ENCODE measurements at places on chromosomes 3 and 15. TPM values are rescaled to one million over a fixed set of nuclear protein-coding genes. Genes with fewer than 3 reads are reported as not detected.

The IL17RC gene
- total RNA-seq: 82.5 TPM

The KIF23 gene
- total RNA-seq: 1.8 TPM

DNA sequence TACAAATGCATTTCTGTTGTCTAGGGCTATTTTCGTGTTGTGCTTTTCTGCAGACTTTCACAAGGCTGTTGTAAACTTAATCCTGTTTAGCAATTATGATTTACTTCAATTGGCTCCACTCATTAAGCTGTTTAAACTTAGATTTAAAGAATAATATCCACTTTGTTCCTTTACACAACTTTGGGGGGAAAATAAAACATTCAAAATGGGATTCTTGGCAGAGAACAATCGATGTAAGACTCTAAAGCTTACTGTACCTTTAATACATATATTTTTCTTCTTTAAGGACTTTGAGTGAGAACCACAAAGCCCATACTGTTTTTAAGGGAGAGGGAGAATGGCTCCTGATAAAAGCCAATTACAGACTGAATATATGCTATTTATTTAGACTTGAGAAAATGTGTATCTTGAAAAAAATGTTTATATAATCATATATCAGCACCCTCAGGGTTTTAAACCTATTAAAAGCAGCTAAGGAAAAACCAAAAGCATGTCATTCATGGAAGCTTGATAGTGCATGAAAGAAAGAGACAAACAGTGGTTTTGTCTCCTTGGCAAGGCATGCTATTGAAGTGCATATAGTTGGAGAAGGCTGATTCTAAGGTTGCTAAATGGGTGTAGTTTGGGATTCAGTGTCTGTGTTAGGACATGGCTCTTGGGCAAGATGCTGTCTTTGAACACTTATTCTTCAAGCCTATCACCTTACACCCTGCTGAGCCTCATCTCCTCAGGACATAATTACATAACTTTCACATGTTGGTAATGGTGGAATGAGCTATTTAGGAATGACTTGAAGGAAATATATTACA lies 293.4 kb upstream of the TBC1D5 start:
- no peak for DNase-seq

DNA sequence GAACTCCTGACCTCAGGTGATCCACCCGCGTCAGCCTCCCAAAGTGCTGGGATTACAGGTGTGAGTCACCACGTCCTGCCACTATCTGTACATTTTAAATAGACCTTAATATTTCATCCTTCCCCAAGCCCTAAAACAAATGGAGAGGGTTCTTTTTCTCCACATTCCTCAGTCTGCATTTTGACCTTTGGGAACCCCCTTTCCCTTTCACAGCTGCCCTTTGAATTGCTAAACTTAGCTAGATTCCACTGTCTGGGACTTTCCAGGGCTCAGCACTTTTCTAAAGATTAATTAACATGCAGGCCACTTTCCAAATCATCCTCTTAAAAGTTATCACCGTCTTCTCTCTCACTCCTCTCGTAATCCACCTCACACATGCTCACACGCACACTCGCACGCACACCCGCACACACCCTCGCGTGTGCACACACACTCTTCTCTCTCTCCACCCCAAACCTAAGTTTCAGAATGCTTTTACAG lies 124.2 kb downstream of the TMCO5A start:
- DNase-seq: no peak

Measured in ascending aorta (tissue), 2 donors.